Activated T-helper 9 cell treated with anti-CD3 and anti-CD28 coated beads, Interleukin-2, amount 50 U/mL, for 16 hours (primary cell): ENCODE measurements at places on chromosomes 5 and 9.

GRCh38 chr5:16897284-16897704 is 38.8 kb downstream of the MYO10 start:
- no peak for DNase-seq

- no peak for DNase-seq
These were observed 142.3 kb downstream of the TSSK1B start for GRCh38 chr5:113292462-113292861.

- DNase-seq: no peak
These were observed 78.5 kb upstream of the ALDH1A1 start for GRCh38 chr9:73031350-73031749.

DNA sequence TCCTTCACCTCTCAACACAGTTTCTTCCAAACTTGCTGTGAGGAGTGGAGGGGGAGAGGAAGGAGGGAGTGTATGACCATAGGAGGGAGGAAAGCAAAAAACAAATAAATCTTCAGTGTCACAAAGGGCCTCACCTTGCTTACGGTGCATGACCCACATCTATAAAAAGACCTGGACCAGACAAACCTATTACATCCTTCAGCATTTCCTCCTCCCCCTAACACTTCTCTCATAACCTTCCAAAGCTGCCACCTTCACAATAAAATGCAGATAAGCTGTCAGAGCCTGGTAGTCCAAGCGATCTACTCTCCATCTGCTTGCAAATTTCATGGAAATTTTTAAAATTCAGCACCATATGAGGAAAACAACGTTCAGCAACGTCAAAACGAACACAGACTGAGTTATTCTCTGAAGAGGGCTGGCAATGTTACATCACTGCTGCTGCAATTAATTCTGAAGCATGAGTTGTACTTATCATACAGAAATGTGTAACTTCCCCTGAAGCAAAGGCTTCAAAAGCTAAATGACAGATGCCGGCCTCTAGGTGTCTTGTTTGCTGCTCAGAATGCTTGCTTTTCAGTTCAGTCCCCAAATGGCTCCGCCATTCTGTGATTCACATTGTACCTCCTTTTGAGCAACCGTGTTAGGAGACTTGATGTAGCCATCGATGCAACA is 62.9 kb downstream of the EFNA5 start:
- DNase-seq: no peak
